Left hindlimb (tissue), 1 donor: ENCODE measurements at places on chromosomes 4 and X.

DNA sequence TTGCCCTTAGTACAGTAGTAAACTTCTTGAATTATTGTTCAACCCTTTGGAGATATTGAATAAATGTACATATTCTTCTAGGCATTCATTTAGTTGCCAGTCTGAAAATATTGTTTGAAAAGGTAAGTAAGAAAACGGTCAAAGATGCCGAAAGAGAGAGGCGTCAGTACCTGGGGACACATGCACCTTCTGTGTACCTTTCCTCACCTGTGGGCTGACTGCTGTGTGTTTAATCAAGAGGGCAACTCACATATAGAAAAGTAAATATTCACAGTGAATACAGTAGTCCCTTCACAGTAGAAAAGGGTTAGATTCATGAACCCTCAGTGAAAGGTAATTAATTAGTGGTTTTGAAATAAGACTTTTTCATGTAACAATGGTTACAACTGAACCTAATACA is 6.9 kb downstream of the ANXA10 start:
- DNase-seq: no peak

DNA sequence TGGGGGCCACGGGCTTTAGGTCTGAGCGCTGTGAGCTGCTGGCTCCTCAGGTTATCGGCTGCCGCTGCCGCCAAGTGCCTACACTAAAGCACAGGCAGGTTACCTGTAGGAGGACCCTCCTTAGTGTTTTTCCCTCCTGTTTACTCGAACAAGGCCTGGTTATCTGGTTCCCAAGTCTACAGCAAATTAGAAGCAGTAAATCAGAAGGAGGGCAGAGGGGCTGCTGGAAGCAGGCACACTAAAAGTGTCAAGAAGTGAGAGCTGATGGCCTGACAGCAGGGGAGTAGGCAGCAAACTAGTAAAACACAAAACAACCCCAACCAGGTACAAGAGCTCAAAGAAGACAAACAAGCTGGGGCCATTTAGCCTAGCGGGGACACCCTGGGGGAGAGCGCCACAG is 125.0 kb upstream of the PJA1 start:
- no peak for DNase-seq

DNA sequence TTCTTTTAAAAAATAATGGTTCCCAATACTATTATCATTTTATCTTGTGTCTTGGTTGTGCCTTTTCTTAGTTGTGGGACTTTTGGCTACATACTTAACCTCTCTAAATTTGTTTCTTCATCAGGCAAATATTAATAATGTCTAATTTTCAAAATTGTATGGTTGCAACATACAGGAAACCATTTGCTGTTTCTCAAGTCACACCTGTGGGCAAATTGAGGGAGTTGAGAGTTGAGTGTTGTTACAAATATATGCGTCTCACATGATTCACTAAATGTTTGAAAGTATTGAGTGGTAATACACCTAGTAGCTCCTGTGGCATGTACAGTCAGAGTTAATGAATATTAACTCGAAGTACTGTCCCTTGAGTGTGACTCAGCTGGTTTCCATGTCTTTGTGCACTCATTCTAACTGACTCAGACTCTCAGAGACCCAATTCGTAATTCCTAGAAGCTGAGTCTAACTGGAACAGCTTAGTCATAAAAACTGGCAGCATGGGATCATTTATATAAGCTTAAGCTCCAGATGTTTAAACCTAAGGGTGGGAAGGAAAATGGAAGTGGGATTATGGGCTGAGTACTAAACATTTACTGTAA is 802.4 kb downstream of the TRIML1 start:
- DNase-seq: no peak

DNA sequence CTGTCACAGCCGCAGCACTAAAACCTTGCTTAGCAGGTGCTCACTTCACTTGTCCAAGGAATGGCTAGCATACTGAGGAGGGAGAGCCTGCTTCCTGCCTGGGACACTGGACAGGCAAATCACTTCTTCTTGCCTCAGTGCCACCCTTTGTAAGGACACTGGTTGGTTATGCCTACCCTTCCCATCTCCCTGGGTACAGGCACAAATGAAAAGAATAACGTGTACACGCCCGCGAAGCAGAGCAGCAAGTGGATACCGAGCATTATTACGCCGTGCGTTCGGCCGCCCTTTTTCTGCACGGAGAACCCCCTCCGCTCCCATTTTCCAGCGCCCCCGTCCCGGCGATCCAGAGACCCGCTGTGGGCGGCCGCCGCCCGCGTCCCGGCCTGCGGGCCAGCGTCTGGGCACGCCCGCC is 338 bp upstream of the KLHL2 start:
- DNase-seq: no peak

GRCh38 chr4:20253735-20254409 is 2.2 kb downstream of the SLIT2 start:
- DNase-seq: peak; percentile 76

GRCh38 chr4:1126506-1126905 is 13.1 kb upstream of the RNF212 start:
- DNase-seq: no peak

DNA sequence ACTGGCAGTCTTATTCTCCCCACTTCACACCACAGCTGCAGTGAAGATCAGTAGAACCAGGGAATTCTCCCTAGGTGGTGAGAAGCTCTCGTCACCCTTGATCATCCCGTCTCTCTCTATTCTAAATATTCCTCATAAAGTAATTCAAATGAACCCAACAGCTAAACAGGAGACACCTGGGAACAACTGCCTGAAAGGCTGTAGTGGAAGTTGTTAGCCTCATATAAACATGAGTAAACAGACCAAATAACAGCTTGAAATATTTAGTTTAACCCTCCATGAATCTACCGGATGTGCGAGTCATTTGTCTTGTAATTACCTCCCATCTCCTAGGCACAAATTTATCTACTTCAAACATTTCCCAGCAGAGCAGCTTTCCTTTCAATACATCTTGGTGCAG is 30.4 kb upstream of the APELA start:
- no peak for DNase-seq

DNA sequence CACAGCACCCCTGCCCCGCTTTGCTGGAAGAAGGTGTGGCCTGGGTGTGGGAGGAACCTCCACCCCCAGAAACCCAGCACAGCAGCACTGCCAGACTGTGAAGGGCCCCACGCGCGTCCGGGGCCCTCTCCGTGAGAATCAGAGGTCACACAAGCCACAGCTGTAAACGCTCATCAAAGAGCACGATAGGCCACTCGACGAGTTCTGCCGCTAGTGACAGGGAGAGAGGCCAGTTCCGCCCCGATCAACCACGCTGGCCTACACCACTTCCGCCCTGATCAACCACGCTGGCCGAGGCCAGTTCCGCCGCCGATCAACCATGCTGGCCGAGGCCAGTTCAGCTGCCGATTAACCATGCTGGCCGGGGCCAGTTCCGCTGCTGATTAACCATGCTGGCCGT is 25.9 kb upstream of the ADRA2C start:
- no peak for DNase-seq

GRCh38 chrX:136143711-136144110 is 3.6 kb upstream of the FHL1 start:
- DNase-seq: no peak

DNA sequence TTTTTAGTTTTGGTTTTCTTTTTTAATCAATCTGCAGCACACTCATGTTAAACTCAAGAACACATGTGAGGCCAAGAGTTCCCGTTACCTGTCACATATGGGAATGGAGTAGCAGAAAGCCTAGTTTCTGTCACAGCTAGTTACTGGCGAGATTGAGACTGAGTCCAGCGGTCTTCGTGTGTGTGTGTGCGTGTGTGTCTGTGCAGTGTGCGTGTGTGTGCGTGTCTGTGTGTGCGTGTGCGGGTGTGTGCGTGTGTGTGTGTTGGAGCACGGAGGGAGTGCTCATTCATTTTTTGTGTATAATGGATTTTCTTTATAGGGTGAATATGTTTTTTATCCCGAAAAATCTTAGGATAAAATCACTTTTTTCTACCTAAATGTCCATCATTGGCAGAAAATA is 19.2 kb downstream of the F11 start:
- no peak for DNase-seq
